ENCODE measurements at places on chromosomes 7 and 10. TPM values are rescaled to one million over a fixed set of nuclear protein-coding genes. Genes with fewer than 3 reads are reported as not detected.

OR6V1 gene
- total RNA-seq = not detected

GSTO2 gene
- 0.31 TPM for total RNA-seq

CALML5 gene
- not detected for total RNA-seq

SYT15 gene
- 0.44 TPM for total RNA-seq

LCOR gene
- total RNA-seq = 23.9 TPM

ACSM6 gene
- total RNA-seq = not detected

KLHDC10 gene
- 34.6 TPM for total RNA-seq

HHEX gene
- total RNA-seq = 66.4 TPM

SLC16A9 gene
- total RNA-seq = 0.16 TPM

JCAD gene
- total RNA-seq = 124 TPM

LRRN3 gene
- total RNA-seq = under 0.01 TPM

PLCE1 gene
- total RNA-seq = 0.16 TPM

OPN1SW gene
- 1.1 TPM for total RNA-seq

KLLN gene
- 0.16 TPM for total RNA-seq

IDI2 gene
- not detected for total RNA-seq

SNX10 gene
- 6.2 TPM for total RNA-seq

PAX4 gene
- not detected for total RNA-seq

ALDH18A1 gene
- 99.2 TPM for total RNA-seq

TDRD1 gene
- total RNA-seq = not detected

MCMBP gene
- total RNA-seq = 41.8 TPM

PRF1 gene
- total RNA-seq = not detected

LHPP gene
- 4.4 TPM for total RNA-seq

UBE2H gene
- total RNA-seq = 42.3 TPM

LRRD1 gene
- under 0.01 TPM for total RNA-seq

NDUFB2 gene
- 96.5 TPM for total RNA-seq

EPC1 gene
- 17.8 TPM for total RNA-seq

GOLGA7B gene
- total RNA-seq = not detected

IQUB gene
- 0.31 TPM for total RNA-seq

AKR1C4 gene
- total RNA-seq = not detected

HIPK2 gene
- 13.5 TPM for total RNA-seq

SFRP4 gene
- not detected for total RNA-seq

FOXP2 gene
- total RNA-seq = 8.6 TPM

CYP26C1 gene
- 2.1 TPM for total RNA-seq

GBX1 gene
- not detected for total RNA-seq

CRYGN gene
- total RNA-seq = not detected

ADAM8 gene
- 1.6 TPM for total RNA-seq

TMEM176A gene
- total RNA-seq = not detected

BHLHA15 gene
- 0.13 TPM for total RNA-seq

GLI3 gene
- total RNA-seq = 1.9 TPM

SPDYE1 gene
- total RNA-seq = not detected

All from bladder microvascular endothelial cell (primary cell).